T-helper 1 cell (primary cell): ENCODE measurements at places on chromosomes 5 and 9.

GRCh38 chr5:44943647-44944046 is 134.9 kb downstream of the MRPS30 start:
- no peak for DNase-seq

GRCh38 chr5:107831612-107832395 is 161.1 kb upstream of the EFNA5 start:
- no peak for DNase-seq

DNA sequence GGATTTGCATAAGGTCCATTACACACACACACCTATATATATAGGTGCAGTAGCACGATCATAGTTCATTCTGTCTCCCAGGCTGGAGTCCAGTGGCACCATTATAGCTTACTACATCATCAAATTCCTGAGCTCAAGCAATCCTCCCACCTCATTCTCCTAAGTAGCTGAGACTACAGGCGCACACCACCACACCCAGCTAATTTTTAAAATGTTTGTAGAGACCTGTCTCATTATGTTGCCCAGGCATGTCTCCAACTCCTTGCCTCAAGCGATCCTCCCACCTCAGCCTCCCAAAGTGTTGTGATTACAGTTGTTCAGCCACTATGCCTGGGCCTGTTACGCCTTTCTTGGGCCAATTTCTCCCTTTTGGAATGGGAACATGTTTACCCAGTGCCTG is 39.7 kb downstream of the DNAJB5 start:
- no peak for DNase-seq

GRCh38 chr9:132426639-132427414 is 16.8 kb downstream of the CFAP77 start:
- no peak for DNase-seq

DNA sequence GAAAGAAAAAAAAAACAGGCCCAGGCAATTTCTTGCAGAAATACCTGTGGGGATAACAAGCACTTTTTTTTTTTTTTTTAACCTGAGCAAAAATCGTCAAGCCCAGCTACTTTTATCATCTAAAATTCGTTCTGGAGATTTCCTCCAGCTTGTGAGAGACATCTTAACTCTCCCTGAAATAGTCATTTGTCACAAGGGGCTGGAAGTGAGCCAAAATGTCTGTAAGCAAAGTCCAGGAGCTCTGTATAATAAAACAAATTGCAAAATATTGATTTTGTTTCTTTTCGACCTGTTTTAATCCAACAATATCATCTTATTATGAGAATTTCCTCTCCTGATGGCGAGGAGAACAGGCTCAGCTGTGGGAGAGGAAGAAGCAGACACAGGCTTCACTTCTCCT is 168.4 kb downstream of the TTLL11 start:
- no peak for DNase-seq

GRCh38 chr5:91171322-91171721 is 211.8 kb downstream of the ARRDC3 start:
- no peak for DNase-seq

GRCh38 chr5:151121665-151122064 is 35.9 kb downstream of the ANXA6 start:
- no peak for DNase-seq

GRCh38 chr9:97573482-97574073 is 59.6 kb downstream of the TSTD2 start:
- no peak for DNase-seq

GRCh38 chr5:132020568-132021339 is 9.3 kb upstream of the ACSL6 start:
- DNase-seq, result no peak

- no peak for DNase-seq
Observed at GRCh38 chr9:114266969-114267368, 55.9 kb upstream of the ORM1 start.

- DNase-seq, result no peak
Observed at GRCh38 chr9:83313781-83314180, 224.4 kb downstream of the FRMD3 start.

- DNase-seq, result no peak
Observed at GRCh38 chr5:91028499-91028956, 354.6 kb downstream of the ARRDC3 start.

- DNase-seq, result no peak
Observed at GRCh38 chr5:117792476-117792875, 1195.9 kb downstream of the DTWD2 start.

DNA sequence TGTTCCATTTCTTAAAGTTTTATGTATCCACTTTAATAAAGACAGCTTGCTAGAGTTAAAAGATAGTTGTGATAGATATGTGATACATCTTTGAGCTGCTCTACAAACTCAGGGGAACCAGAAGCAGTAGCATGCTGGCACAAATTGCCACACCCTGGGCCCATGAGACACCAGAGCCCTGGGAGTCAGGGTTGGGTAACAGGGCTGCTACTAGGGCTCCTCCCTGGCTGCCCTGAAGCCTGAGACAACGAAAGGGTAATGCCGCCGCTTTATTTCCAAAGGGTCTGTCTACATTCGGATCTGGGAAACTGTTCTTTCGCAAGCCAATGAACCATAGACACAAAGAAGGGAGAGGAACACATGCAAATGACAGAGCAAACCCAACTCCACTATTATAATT is 29.2 kb downstream of the PTPN3 start:
- DNase-seq, result no peak

DNA sequence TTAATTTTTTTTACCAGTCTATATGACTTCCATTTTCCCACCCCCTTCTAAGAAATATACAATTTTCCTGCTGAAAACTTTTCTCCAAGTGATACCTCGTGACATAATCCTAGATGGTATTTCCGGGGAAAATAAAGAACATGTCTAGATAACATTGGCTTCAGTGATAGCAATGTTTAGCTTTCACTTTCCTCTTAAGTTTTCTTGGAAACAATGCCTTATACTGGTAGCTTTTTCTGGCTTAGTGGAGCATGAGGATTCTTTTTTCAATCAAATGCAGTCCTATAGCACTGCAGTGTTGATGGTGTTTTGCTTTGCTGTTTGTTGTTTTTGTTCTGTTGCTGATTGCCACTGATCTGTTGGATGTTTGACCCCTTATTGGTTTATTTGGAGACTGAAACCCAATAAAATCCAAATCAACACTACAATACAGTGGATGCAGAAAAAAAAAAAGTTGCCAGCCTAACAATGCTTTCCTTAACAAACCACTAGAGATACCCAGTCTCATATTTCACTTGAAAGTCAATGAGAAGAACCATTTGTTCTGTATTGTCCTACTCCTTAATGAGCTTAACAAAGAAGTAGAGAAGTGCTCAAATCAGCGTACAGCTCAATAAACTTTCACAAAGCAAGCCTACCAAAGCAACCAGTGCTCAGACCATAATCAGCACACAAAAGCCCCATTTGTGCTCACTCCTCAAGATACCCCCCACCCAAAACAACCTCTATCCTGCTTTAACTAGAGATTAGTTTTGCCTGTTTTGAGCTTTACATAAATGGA is 74.2 kb upstream of the GRAMD2B start:
- no peak for DNase-seq

- no peak for DNase-seq
Observed at GRCh38 chr5:126852091-126852571, 75.2 kb downstream of the LMNB1 start.

DNA sequence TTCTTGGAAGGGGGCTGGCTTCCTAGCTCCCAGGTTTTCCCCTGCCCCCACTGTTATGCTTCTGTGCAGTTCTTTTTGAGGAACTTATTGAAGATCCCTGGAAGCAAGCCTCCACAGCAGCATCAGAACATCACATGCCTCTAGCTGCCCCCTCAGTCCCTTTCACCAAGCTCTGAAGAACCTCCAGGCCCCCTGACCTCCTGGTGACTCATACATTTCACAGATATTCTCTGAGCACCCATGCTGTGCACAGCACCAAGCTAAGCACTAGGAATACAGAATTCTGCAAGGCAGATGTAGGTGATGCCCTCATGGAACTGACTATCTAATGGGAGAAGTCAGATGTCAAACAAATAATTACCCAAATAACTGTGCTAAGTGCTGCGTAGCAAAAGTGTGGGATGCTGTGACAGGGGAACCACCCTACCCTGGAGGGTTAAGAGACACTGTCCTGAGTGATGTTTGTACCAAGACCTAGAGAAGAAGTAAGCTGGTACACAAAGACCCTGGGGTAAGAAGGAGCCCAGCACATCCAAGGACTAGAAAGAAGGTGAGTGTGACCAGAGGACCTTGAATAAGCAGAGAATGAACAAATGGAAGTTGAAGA is 213.7 kb upstream of the NR4A3 start:
- no peak for DNase-seq

GRCh38 chr5:2136728-2137333 is 254.1 kb upstream of the IRX4 start:
- no peak for DNase-seq

GRCh38 chr9:92740009-92740408 is 24.6 kb downstream of the BICD2 start:
- DNase-seq, result no peak

GRCh38 chr5:93278896-93279295 is 302.1 kb downstream of the NR2F1-AS1 start:
- no peak for DNase-seq

DNA sequence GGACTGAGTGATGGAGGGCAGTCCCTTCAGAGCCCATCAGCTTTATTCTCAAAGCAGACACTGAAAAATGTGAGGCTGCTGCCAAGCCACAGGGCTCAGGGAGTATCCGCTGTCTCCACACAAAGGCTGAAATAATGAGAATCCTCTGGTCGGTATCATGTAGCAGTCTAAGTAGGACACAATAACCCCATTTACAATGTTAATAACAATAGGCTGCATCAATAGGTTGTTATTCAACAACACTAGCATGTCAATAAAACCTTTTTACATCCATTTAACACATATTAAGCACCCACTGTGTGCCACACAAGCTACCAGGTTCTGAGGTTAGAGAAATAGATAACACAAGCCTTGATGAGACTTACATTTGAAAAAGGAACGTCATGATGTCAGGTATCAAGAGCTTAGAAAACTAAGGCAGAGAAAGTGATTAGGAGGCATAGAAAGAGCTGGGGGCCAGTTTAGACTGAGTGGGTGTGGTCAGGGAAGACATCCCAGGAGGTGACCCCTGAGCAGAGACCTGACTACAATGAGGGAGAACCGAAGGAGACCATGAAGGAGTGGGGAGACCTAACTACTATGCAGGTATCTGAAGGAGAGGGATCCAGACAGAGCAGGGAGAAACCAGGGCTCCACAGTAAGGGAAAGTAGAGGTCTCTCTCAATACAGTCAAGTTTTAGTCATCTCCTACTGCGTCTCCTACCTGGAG is 140.1 kb upstream of the GRIA1 start:
- DNase-seq, result no peak

DNA sequence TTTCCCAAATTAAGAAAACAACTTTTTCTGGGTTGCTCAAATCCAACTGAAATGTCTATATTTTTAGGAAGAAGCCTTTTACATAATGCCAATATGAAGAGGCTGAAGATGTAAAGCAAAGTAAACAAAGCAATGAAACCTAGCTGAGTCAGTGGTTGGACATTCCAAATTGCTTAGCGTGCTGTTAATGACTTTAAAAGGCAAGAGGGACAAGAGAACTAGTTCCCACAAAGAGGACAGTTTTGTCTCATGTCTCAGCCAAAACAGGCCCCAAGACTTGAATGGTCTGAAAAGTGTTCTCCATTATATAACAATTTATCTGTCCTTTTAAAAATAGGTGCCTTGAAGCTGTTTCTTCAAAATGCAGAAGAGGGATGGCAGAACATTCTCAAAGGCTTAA is 407.0 kb downstream of the ENC1 start:
- no peak for DNase-seq

DNA sequence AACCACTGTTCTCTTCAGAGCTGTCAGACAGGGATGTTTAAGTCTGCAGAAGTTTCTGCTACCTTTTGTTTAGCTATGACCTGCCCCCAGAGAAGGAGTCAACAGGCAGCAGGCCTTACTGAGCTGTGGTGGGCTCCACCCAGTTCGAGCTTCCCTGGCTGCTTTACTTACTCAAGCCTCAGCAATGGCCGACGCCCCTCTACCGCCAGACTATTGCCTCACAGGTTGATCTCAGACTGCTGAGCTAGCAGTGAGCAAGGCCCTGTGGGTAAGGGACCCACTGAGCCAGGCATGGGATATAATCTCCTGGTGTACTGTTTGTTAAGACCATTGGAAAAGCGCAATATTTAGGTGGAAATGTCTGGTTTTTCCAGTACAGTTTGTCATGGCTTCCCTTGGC is 229.6 kb downstream of the TMEM167A start:
- DNase-seq, result no peak

DNA sequence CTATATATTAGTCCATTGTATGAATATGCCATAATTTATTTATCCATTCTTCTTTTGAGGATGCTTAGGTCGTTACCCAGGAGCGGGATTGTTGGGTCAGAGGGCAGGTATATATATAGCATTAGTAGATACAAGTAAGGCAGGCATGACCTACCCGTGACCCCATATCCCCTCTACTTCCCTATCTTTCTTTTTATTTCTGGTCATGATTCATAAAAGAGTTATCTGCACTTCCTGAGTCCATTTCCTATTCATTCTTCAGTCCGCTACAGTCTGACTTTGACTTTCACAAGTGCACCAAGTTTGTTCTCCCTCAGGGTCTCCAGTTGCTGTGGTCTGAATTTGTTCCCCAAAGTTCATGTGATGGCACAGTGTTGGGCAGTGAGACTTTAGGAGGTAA is 6.9 kb downstream of the RHOBTB3 start:
- DNase-seq, result no peak

GRCh38 chr9:69674716-69675438 is 2.7 kb upstream of the APBA1 start:
- no peak for DNase-seq

GRCh38 chr9:7216004-7216841 is 458.4 kb downstream of the KDM4C start:
- no peak for DNase-seq

DNA sequence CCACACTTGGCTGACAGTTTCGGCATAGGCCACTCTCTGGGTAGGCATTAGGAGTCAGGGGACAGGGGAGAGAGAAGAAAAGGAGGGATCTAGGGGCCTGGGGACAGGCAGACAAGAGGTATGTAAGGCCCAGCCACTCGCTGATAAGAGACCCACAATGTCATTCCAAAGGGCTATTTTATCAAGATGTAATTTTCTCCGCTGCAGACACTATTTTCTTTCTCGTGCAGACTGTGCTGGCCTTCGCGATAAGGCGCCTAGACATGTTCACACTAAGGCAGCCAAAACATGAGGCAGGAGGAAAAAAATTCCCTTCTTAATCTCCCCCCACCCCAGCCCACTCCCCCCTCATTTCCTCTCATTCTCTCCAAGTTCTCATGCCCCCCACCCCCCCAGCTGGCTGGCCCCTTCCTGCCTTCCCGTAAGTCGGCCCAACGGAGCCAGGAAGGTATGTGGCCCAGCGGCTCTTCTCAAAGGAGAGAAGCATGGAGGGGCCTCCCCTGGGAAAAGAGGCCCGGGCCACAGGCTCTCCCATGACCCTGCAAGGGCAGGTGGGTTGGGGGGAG is 44.9 kb upstream of the SYNPO start:
- DNase-seq, result no peak

- no peak for DNase-seq
Observed at GRCh38 chr5:151041577-151042268, 21.3 kb downstream of the GPX3 start.

GRCh38 chr5:15674716-15675115 is 174.7 kb downstream of the FBXL7 start:
- DNase-seq, result no peak

DNA sequence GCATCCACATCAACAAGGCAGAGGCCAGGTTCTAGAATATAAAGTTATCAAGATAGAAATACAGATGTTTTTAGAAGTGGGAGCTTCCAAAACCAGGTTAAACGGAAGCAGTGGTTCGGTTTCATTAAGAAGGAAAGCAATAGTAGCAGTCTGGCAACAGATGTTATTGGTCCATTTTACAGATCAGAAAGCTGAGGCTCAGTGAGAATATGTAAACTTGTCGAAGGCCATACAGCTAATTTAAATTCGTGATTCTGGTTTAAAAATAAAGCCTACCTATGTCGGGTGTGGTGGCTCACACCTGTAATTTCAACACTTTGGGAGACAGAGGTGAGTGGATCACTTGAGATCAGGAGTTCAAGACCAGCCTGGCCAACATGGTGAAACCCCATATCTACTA is 160.6 kb downstream of the ARRDC3 start:
- DNase-seq, result no peak
